Esophagus muscularis mucosa (tissue), 4 donors: ENCODE measurements at places on chromosomes 2 and 18. TPM values are rescaled to one million over a fixed set of nuclear protein-coding genes. Genes with fewer than 3 reads are reported as not detected.

GRCh38 chr2:35508601-35509000, 847.0 kb upstream of the CRIM1 start:
- H3K4me3 ChIP-seq = no peak overlapping the region
- DNase-seq = no peak
- no peaks in the 10 kb centered on the region for H3K4me1 ChIP-seq
- no peak overlapping the region for H3K27ac ChIP-seq

Gene TEKT4
- not detected for total RNA-seq

- H3K4me1 ChIP-seq = peaks cover 10% of the 10 kb centered on the region
- no peak overlapping the region for H3K27ac ChIP-seq
- no peaks in the 10 kb centered on the region for H3K27me3 ChIP-seq
- peak; percentile 34 for DNase-seq
- H3K36me3 ChIP-seq = peaks cover 47% of the 10 kb centered on the region
These were observed 135.3 kb downstream of the ZNF236 start for GRCh38 chr18:76957384-76958355.

DNA sequence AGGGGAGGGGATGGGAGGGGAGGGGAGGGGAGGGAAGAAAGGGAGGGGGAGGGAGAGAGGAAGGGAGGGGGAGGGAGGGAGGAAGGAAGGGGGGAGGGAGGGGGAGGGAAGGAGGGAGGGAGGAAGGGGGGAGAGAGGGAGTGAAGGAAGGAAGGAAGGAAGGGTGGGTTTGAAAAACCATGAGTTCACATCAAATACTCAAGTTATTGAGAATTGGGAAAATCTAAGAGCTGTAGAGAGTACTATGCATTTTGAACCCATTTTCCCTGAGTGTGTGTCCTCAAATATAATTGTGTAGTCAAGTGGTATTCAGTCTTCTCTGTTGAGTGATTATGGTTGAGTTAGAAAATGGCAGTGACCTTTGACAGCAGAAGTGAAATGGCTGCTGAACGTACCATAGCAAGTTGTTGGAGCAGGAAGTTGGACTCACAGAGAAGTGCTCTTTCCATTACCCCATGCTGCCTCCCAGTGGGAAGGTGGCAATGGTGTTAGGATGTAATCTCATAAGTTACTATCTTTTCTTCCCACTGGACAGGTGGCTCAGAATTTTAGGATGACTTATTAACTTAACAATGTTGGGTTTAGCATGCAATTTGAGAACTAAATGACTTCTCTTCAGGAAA, 214.6 kb downstream of the SETBP1 start:
- H3K27me3 ChIP-seq = no peaks in the 10 kb centered on the region
- DNase-seq = no peak
- H3K4me1 ChIP-seq = peaks cover 22% of the 10 kb centered on the region

Gene DSG1
- not detected for total RNA-seq

Gene DSC3
- 0.52 TPM for total RNA-seq

- no peaks in the 10 kb centered on the region for H3K27me3 ChIP-seq
- no peak for DNase-seq
- peaks cover 20% of the 10 kb centered on the region for H3K4me1 ChIP-seq
- H3K4me3 ChIP-seq = no peak overlapping the region
These were observed 65.6 kb downstream of the COL5A2 start for GRCh38 chr2:189113963-189114362.

Gene DTNB
- 5.5 TPM for total RNA-seq

- H3K4me1 ChIP-seq = peaks cover 10% of the 10 kb centered on the region
- DNase-seq = no peak
- no peak overlapping the region for H3K4me3 ChIP-seq
- no peaks in the 10 kb centered on the region for H3K36me3 ChIP-seq
- no peak overlapping the region for H3K27ac ChIP-seq
- no peaks in the 10 kb centered on the region for H3K27me3 ChIP-seq
These were observed 391.5 kb downstream of the IRS1 start for GRCh38 chr2:226408141-226408540.

DNA sequence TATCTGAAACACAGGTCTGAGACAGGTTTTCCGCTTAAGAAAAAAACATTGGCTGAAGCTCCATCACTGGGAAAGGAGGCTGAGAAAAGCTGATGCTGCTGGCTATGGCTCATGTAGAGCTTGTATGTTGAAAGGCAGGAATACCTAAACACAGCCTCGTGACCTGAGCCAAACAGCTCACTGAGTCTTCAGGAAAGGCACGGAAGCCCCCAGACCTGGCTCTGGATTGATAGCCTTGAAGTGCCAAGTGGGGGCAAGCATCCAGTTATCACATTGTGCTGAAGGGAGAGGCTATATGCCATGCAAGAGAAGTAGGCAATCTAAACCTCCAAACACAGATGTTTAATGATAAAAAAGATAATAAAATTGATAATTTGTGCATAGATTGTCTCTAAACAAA, 21.9 kb downstream of the CYTIP start:
- DNase-seq = no peak
- no peaks in the 10 kb centered on the region for H3K4me1 ChIP-seq
- H3K27ac ChIP-seq = no peak overlapping the region
- H3K36me3 ChIP-seq = no peaks in the 10 kb centered on the region
- H3K27me3 ChIP-seq = no peaks in the 10 kb centered on the region
- H3K4me3 ChIP-seq = no peak overlapping the region

GRCh38 chr18:23101861-23102432, 33.3 kb upstream of the CABLES1 start:
- no peaks in the 10 kb centered on the region for H3K4me1 ChIP-seq
- H3K36me3 ChIP-seq = no peaks in the 10 kb centered on the region
- H3K27ac ChIP-seq = no peak overlapping the region
- no peak for DNase-seq
- H3K4me3 ChIP-seq = no peak overlapping the region

Gene TUBA4B
- not detected for total RNA-seq
